ENCODE measurements at places on chromosomes 1 and 21.

DNA sequence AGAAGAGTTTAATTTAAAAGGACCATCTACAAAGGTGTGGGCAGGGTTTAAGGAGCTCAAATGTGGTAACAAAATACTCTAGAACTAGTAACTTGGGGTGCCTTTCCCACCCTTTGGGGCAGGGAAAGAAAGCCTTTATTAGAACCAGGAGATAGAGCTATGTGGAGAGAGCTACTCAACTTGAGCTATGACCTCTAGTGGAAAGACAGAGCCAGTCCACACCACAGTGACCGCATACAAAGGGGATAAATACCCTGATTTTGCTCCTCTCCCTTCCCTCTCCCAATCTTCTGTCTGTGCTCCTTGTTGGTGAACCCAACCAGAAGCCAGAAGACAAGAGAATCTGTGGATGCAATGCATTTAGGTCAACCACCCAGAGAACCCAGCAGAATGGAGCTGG lies 54.4 kb upstream of the JAK1 start:
- DNase-seq, result no peak

- no peak for DNase-seq
Measured at GRCh38 chr1:117663156-117663902, 57.5 kb downstream of the TENT5C start.

DNA sequence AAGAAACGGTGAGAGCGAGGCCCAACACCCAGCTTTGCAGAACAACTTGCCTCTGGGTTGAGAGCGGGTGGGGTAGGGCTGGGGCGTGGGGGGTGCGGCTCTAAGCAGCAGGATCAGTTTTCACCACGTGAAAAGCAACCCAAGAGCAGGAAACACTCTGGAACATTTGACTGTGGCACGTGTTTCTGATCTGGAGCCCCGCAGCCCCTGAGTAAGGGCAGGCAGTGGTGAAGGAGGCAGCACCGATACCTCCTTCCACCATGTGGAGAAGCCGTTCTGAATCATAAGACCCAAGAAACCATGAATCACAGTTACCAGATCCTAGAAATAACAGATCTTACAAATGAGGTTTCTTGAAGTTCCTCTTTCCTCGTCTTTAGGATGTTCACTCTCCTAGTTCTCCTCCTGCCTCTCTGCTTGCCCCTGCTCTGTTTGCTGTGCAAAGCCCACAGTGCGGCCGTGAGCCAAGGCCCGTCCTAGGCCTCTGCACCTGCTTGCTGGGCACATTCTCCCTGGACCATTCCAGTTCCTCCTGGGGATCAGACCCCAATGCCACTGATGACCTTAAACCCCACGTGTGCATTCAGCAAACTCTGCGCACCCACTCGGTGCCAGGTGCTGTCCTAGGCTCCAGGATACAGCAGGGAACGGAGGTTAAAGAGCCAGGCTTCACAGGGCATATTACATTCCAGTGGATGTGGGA lies 31.9 kb downstream of the SLC1A7 start:
- no peak for DNase-seq

GRCh38 chr1:247366926-247367645 lies 35.4 kb upstream of the ZNF496 start:
- DNase-seq, result no peak

GRCh38 chr1:154151311-154151710 lies 3.6 kb downstream of the NUP210L start:
- DNase-seq, result no peak

GRCh38 chr1:109837852-109838570 lies 72.6 kb upstream of the CSF1 start:
- DNase-seq, result no peak

DNA sequence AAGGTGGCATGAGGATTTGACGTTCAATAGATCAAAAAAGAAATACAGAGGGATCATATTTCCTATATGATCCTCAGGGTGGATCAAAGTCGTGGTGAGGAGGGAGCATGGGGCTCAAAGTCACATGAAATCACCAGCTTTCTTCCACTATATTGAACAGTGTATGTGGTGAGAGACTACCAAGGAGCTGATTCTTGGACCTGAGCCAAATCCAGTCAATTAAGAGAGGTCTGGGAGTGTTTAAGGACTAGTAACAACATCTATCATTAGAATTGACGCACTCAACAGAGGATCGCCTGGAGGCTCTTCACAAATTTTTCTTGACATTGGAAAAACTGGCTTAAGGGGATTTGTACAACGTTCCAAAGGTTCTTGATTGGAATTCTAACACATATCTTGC lies 267.7 kb upstream of the PROX1 start:
- no peak for DNase-seq

GRCh38 chr1:161848676-161849075 lies 82.6 kb downstream of the ATF6 start:
- DNase-seq, result no peak

DNA sequence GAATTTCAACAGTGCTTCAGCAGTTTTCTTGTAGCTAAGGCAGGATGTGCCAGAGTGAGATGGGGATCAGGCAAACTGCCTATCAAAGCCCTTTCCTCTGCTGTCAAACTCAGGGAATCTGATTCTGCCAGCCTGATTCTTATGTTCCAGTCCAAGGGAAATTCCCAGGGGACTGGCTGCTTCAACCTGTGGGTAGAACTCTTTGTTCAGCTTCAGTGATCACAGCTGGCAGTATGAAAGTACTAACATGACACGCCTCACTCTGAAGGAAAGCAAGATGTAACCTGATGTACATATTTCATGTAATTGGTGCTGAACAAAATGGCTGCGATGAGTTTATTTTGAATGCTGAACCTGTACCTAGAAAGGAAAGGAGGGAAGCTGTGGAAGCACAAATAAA lies 40.1 kb upstream of the SLC5A9 start:
- no peak for DNase-seq

- no peak for DNase-seq
Measured at GRCh38 chr1:114260805-114261484, 107.3 kb upstream of the SYT6 start.

DNA sequence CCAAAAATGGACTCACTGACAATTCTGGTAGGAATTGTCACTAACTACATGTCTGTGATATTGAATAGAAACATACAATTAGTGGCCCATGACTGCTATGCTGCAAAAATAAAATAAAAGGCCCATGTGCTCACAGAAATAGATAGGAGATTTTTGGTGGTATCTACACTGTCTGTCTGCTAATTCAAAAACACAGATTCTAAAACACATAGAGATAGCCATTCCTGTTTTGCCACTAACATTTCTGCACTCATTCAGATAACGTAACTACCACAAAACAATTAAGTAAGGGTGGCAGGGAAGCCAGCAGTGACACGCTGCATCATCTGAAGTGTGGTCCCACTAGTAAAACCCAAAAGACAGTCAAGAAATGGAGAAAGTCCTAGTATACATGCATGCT lies 202.2 kb upstream of the NFIA start:
- no peak for DNase-seq

GRCh38 chr1:26022404-26022779 lies 817 bp downstream of the EXTL1 start:
- DNase-seq, result no peak

GRCh38 chr1:235919127-235919832 lies 52.6 kb upstream of the LYST start:
- peak; percentile 61 for DNase-seq

DNA sequence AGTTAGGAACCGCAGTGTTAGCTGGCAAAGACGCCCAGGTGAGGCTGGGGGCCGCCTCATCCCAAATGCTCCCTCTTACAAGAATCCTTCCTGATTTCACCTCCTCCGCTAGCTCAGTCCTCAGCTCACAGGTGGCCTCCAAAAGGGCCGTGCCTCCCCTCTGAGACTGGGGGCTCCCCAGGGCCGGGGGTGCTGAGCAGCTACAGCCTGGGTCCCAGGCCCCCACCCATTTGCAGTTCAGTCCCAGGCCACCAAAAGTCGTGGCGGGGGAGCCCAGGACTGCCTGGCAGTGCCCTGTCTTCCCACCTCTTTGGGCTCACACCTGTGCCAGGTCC lies 29.6 kb downstream of the RNU1-1 start:
- no peak for DNase-seq

- DNase-seq, result no peak
Measured at GRCh38 chr1:222048094-222048595, 306.3 kb upstream of the DUSP10 start.

Measured in pons (tissue), 1 donor.